RKO (cell line): ENCODE measurements at places on chromosomes 13 and 19.
A peak's percentile ranks its signal among the peaks of the same experiment; 100 is the strongest.

GRCh38 chr13:71851498-71852409 lies 15.2 kb downstream of the DACH1 start:
- no peak for DNase-seq

DNA sequence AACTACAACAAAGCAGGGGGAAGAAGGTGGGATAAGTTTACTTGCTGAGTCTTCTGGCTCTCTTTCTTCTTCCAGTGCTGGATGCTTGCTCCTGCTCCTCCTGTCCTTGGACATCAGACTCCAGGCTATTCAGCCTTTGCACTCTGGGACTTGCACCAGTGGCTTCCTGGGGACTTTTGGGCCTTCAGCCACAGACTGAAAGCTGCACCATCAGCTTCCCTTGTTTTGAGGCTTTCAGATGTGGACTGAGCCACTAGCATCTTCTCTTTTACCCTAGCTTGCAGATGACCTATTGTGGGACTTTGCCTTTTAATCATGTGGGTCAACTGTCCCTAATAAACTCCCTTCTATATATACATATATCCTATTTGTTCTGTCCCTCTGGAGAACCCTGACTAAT lies 173.0 kb upstream of the UFM1 start:
- no peak for DNase-seq

- no peak for DNase-seq
Measured at GRCh38 chr19:33085570-33086128, 4.7 kb downstream of the GPATCH1 start.

- DNase-seq, result peak; percentile 85
Measured at GRCh38 chr13:41061914-41062837, 867 bp downstream of the WBP4 start.

GRCh38 chr13:31440132-31440531 lies 240.4 kb downstream of the B3GLCT start:
- DNase-seq, result no peak

GRCh38 chr19:18704971-18705370 lies 21.5 kb downstream of the CRTC1 start:
- no peak for DNase-seq

DNA sequence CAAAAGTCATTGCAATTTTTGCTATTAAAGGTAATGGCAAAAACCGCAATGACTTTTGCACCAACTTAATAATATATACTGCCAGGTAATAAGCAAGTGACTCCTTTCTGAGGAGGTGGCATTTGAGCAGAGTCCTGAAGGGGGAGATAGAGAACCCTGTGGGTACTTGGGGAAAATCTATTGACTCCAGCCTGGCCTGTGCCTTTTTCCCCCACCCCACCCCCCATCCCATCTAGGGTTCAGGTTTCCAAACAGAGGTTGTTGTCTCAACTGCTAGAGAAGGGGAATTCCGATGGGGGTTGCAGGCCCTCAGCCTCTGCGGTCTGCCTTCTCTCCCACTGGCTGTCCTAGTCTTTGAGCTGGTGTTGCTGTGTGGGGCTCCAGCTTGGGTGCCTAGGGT lies 11.5 kb downstream of the S1PR2 start:
- no peak for DNase-seq

GRCh38 chr13:20157151-20157796 lies 3.6 kb downstream of the GJA3 start:
- no peak for DNase-seq

DNA sequence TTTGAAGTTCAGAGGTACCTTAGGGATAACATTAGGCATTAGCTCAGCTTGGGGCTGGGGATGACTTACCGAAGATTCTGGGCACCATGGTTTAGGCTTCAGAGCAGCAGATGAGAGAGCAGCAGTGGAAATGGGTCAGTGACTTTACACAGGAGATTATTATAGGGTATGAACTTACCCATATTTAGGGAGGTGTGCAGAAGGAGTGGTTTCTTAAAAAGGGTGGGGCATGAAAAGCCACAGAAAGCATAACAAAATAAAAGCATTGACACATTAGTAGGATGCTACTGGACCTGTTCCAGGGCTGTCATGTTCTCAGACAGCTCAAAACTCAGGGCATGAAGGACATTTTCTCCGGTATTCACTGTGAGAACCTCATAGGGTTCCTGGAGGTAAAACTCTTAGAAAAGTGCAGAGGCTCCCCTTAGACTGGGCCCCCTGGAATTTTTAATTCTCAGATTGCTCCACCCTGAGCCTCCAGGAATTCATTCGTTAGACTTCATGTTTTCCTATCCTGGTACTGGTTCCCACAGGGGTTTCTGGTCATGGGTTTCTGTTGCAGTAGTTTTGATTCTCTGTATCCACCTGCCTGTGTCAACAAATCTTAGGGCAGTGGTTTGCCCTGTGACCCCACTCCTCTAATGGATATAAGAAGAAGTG lies 20.7 kb downstream of the IGFL1 start:
- DNase-seq, result no peak

- no peak for DNase-seq
Measured at GRCh38 chr13:110042253-110042950, 256.0 kb upstream of the IRS2 start.

GRCh38 chr13:20051366-20051765 lies 92.8 kb downstream of the ZMYM2 start:
- no peak for DNase-seq

GRCh38 chr19:14021474-14021873 lies 6.5 kb upstream of the RLN3 start:
- no peak for DNase-seq

DNA sequence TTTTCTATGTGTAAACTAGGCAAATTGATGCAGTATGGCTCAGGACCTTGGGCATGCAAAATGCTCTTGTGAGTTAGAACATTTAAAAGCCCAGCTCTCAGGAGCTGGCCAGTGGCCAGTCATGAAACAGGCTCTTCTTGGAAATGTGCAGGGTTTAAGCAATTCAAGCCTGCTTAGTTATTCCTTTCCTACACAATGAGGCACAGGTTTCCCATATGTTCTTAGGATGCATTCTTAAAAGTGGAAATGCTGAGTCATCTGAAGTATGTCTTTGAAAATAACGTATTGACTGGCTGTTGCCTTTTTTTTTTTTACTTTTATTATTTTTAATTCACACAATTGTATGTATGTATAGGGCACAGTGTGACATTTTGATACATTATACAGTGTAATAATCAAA lies 300.7 kb downstream of the SLC7A1 start:
- DNase-seq, result no peak

DNA sequence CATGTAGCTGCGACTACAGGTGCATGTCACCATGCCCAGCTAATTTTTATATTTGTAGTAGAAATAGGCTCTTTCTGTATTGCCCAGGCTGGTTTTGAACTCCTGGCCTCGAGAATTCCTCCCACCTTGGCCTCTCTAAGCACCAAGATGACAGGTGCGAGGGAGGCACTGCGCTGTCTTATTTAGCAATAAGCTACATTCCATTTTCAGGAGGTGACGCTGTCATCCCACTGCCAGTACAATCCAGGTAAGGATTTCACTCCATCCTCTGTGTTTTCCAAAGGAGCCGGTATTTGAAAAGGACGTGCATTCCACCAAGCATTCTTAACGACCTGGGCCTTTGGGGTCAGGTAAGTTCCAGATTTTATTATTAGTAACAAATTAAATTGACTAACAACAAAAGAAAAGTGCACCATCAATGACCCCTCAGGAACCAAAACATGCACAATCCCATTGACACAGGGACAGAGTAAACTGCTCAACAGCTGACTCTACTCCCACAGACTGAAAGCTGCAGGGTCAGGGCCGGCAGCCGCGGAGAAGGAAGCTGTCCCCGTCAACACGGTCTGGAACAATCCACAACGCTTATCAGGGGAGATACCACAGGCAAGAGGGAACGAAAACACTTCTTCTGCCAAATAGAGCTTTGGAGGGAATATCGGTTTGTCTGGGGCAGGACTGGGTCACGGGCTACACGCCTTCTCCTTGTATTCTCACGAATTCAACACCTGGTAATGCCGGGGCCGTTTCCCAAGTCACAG lies 82.8 kb downstream of the INSR start:
- DNase-seq, result no peak
